ENCODE measurements at places on chromosomes 6 and 20. TPM values are rescaled to one million over a fixed set of nuclear protein-coding genes. Genes with fewer than 3 reads are reported as not detected.

C20orf204 gene
- total RNA-seq = 0.57 TPM

TBX18 gene
- total RNA-seq = 3.5 TPM

VSX1 gene
- total RNA-seq = not detected

GABRR1 gene
- total RNA-seq = 1.5 TPM

FOXF2 gene
- 0.34 TPM for total RNA-seq

OPRL1 gene
- total RNA-seq = 0.76 TPM

CST2 gene
- total RNA-seq = not detected

PLG gene
- total RNA-seq = not detected

PI16 gene
- total RNA-seq = 1.0 TPM

RBM24 gene
- total RNA-seq = 0.62 TPM

HDGFL1 gene
- total RNA-seq = not detected

AVP gene
- total RNA-seq = not detected

EYS gene
- not detected for total RNA-seq

NRN1 gene
- total RNA-seq = 6.8 TPM

FAM162B gene
- 3.7 TPM for total RNA-seq

CGAS gene
- total RNA-seq = 5.5 TPM

UBE2J1 gene
- 29.1 TPM for total RNA-seq

CCN6 gene
- total RNA-seq = not detected

ENPP4 gene
- total RNA-seq = 3.7 TPM

All from esophagus squamous epithelium (tissue), 5 donors.